HuH-7.5 (cell line): ENCODE measurements at places on chromosomes 4 and X.

DNA sequence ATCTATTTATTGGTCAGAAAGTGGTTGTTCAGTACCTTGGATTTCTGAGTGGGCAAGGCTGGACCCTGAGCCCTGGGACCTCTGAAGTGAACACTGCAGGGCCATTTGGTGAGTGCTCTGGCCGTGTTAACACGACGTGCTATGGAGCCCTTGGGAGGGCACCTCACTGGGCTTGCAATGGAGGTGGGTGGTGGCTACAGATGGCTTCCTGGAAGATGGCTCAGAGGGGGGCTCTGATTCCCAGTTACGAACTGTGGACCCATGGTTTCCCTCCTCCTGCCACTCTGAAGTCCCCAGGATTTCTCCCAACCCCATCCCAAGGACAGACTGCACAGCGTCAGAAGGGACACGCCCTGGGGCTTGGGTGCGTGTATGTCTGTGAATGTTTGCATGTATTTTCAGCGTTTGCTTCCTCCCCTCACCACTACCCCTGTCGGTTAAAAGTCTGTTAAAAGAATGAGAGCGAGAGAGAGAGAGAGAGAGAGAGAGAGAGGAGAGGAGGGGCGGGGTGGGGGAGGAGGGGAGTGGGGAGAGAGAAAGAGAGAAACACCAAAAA lies 3.7 kb upstream of the RHOH start:
- DNase-seq: no peak

DNA sequence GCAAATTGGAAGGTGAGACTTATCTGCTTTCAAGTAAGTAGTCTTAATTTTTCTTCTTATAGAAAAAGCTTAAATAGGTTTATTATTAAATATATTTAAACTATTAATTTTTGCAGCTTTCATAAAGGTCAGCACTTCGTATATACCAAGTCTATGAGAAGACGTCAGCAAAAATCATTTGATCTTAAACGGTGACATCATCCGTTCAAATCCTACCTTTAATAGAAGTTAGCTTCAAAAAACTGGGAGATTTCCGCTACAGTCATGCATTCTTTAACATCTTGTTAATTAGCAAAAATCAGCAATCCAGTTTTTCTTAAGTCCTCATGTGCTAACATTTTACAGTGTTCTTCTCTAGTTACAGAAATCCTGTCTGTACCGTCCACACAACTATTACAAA lies 49.9 kb upstream of the PGRMC1 start:
- DNase-seq: no peak

DNA sequence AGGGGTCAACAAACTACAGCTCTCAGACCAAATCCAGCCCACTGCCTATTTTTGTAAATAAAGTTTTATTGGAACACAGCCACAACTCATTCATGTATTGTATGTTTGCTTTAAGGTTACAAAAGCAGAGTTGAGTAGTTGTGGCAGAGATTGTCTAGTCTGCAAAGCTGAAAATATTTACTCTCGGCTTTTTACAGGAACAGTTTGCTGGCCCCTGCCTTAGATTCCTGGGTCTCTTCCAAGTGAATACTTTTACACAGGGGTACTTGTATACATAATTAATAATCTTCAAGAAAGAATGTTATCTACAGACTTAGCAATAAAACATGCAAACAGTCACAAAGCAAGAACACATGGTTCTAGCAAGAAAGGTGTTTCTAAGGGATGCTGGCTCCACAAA lies 154.2 kb downstream of the AMELX start:
- no peak for DNase-seq

- no peak for DNase-seq
Observed at GRCh38 chrX:115534383-115534782, 26.6 kb upstream of the PLS3 start.

DNA sequence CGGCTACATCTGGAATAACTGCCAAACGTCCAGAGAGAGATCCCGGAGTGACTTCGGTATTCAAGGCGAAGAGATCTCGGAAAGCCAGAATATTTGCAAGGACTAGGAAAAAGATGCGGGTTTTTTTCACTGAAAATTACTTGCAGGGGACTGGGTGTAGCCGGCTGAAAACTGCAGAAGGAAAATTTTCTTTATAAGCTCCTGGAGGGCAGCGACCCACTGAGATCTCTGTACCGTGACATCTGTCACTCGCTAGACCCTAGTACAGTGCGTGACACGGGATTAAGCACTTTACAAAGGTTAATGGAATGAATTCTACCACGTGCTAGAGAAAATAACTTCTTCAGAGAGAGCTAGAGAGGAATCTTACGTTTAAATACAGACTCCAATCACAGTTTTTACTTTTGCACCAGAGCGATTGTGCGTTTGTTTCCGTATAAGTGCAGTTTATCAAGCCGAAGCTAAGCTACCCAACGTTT lies 1.1 kb upstream of the LCORL start:
- peak; percentile 44 for DNase-seq

DNA sequence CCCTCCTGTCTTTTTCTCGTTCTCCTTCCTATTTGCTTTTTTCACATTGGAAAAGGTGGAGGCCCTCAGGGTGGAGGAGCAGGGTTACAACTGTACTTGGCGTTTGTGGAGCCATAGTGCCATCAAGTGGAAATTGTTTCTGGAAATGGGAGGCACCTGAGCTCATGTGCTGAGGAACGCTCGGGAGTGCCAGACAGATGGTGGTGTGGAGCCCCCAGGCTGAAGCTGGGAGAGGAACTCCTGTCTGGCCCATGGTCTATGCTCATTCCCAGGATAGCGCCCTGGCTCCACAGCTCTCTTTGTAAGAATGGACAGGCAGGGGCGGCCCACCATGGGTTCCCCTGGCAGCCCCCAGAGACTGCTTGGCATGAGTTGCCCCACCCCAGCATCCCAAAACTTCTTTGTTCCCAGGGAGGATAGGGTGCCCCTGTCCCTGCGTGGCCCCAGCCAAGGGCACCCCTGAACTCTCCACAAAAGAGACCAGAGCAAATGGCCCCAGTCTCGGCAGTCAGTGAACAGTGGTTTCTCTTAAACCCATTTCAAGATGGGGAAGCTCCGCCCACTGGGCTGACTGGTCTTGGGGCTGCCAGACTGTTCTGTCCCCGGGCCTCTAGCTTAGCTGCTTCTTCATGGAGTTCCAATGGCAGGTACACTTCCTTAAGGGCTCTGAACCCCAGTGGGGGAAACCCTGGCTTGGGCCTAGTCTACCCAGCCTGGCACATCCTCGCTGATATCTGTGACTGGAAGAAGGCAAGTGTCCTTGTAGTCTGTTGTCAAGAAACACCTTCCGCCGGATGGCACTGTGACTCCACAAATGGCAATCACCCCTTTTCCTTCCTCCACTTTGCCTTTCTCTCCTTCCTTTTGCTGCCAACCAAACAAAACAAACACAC lies 70.1 kb downstream of the NBDY start:
- DNase-seq: no peak

DNA sequence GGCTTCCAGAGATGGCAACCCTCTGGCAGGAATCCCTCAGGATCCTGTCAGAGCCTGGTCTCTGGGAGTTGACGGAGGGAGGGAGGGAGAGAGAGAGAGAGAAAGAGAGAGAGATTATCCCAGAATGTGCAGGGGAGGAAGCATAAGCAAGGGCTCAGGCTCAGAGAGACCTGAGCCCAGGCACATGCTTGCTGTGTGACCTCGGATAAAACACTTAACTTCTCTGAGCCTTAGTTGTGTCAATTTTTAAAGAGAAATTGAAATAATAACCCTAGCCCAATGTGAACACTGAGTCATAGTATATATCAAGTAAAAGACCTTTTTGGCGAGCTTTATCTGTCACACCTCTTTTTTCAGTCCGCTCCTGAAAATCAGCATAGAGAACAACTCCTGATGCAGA lies 473 bp upstream of the USP51 start:
- DNase-seq: no peak

DNA sequence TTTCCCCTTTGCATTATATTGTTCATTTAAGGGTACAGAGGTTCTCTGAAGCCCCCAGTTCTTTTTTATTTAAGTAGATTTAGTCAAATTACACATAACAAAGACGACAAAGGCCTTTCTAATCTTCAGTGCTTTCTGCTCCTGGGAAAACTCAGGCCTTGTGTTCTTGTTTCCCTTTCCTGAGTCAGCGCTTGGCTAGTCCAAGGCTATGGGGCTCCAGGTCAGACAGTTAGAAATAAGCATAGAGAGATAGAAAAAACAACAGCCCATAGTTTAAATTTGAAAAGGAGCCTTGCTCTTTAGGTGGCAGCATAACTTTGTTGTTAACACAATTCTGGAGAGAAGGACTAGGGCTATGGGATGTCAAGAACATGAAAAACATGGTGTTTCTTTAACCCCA lies 97.3 kb downstream of the PPP1R2C start:
- DNase-seq: no peak

DNA sequence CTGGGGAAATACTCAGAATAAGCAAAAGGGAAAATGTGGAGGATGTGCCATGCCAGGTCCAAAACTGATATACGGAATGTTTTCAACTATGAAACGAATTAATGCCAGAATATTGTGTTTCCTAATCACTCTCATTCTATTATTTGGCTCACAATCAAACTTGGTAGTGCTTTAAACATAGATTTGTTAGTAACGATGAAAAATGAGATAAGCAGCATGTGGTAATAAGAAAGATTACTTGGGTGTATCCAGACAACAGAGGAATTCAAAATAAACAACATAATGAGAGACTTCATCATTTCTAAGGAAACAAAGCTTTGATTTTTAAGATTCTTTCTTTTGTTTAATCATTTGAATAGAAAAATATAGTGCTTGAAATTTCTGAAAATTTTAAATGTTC lies 237.3 kb downstream of the TACR3 start:
- no peak for DNase-seq

- no peak for DNase-seq
Observed at GRCh38 chr4:123825596-123826291, 429.1 kb downstream of the SPRY1 start.

- no peak for DNase-seq
Observed at GRCh38 chr4:83417566-83417965, 38.1 kb downstream of the HELQ start.

DNA sequence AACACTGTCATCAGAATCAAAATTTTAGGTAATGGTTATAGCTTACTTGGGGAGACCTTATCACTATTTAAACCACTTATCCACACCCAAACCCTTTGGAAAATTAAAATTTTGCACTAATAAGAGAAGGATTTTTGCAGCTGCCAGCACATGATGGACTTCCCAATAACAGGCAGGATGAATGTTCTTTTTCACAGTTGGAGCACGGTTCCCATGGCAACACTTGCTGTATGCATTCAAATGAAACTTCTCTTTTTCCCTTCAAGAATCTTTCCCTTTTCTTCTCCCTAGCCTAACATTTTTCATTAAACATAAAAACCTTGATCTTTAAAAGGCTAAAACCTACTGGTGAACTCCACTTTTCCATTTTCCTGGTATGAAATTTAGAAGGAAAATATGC lies 768.2 kb downstream of the KCTD8 start:
- no peak for DNase-seq

DNA sequence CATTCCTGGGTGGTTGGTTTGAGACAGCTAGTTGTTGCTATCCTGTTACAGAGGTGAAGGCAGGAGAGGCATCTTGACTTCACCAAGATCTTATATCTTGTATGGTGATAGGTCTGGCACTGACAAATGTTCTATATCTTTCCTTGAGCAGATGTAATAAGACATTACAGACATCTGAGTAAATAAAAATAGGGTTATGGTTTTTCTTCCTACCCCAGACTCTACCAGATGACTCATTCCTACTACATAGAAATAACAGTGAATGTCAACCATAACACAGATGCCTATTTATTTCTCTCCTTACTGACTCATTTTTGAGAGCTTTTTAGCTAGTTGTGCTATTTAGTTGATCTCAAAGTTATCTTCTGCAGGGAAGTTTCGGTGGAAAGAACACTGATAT lies 21.9 kb downstream of the HNRNPH2 start:
- no peak for DNase-seq

DNA sequence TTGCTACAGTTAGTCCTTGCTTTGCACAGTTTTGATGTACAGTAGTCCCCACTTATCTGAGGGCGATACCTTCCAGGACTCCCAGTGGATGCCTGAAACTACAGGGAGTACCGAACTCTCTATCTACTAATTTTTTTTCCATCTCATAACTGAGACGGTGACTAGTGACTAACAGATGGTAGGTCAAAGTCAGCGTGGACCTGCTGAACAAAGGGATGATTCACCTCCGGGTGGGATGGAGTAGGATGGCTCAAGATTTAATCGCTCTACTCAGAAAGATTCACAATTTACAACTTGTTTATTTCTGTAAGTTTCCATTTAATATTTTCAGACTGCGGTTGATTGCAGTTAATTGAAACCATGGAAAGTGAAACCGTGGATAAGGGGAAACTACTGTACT lies 655.8 kb downstream of the ZNF674 start:
- DNase-seq: no peak

DNA sequence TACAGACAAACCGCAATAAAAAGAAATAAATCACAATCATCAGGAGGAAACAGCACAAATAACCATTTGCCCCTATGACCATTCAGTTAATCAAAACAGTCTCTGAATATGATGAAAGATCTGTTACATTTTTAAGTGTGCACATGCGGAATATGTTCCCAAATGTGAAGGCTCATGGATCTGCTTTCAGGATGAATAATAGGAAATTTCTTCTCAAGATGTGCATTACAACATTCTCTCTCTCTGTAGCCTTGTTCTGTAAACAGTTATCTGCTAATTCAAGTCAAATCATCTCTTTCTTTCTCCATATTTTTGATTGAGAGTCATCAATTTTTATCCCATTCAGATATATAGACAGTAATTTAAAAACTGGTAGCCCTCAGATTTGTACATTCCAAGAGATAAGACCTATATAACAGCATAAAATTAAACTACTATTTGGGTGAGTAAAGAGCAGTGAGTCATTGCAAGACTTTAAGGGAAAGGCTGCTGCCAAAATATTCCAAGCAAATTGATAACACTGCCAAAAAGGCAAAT lies 433.9 kb upstream of the ATOH1 start:
- no peak for DNase-seq

DNA sequence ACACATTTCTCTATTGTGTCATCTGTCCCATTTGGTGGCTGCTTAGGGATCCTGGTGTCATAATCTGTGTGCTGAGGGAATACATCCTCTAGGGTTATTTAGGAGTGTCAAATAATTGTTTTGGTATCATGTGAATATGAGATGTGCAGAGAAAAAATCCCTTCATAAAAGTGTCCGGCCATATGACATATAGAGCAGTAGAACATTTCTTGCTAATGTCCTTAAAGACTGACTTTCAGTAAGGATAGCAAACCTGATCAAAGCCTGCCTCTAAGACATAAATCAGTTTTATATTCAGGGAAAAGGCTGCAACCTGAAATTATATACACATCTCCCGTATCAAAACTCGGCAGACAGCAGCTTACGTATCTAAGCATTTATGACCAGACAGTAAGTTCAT lies 211.6 kb downstream of the ADAM29 start:
- DNase-seq: no peak

GRCh38 chr4:115687052-115687755 lies 573.8 kb upstream of the NDST4 start:
- no peak for DNase-seq

- DNase-seq: no peak
Observed at GRCh38 chr4:93659629-93660028, 168.9 kb upstream of the ATOH1 start.

DNA sequence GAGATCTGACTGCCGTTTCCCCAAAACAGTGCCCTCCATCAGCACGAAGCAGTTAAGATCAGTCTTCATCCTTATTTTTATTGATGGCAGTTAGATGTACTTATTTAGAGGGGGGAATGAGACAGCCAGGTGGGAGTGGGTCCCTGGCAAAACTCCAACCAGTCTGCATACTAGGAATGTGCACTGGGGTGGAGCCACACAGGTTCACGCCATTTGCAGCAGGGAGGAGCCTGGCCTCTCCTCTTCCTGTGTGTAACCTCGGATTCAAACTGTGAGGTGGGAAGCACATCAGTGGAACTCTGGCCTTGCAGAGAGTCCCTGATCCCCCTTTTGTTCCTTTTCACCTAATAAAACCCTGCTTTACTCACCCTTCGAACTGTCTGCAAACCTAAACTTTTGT lies 987.7 kb upstream of the GRIA3 start:
- no peak for DNase-seq
